RWPE2 (cell line): ENCODE measurements at places on chromosomes 7 and 10.

GRCh38 chr10:119207713-119208552 lies 562 bp downstream of the GRK5 start:
- DNase-seq: peak; percentile 65

GRCh38 chr10:71705582-71705981 lies 14.0 kb downstream of the C10orf105 start:
- no peak for DNase-seq

GRCh38 chr7:143314127-143314526 lies 1.8 kb upstream of the CLCN1 start:
- DNase-seq: no peak

DNA sequence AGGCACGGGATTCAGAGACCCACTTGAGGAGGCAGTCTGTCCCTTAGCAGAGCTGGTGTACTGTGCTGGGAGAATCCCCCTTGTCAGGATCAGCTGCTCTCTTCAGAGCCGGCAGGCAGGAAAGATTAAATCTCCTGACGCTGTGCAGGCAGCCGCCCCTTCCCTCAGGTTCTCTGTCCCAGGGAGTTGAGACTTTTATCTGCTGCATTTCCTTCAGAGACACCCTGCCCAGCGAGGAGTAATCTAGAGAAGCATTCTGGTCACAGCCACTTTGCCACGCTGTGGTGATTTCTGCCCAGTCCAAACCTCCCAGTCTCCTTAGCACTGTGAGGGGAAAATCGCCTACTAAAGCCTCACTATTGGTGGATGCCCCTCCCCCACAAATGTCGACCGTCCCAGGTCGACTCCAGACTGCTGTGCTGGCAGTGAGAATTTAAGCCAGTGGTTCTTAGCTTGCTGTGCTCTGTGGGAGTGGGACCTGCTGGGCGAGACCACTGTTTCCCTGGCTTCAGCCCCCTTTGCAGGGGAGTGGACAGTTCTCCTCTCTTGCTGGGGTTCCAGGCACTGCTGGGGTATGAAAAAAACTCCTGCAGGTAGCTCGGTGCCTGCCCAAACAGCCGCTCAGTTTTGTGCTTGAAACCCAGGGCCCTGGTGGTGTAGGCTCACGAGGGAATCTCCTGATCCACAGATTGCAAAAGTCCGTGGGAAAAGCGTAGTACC lies 265.4 kb downstream of the ZWINT start:
- DNase-seq: no peak

- no peak for DNase-seq
Measured at GRCh38 chr7:7504910-7505704, 30.6 kb downstream of the COL28A1 start.

GRCh38 chr10:119177708-119178371 lies 772 bp downstream of the PRDX3 start:
- DNase-seq: no peak

DNA sequence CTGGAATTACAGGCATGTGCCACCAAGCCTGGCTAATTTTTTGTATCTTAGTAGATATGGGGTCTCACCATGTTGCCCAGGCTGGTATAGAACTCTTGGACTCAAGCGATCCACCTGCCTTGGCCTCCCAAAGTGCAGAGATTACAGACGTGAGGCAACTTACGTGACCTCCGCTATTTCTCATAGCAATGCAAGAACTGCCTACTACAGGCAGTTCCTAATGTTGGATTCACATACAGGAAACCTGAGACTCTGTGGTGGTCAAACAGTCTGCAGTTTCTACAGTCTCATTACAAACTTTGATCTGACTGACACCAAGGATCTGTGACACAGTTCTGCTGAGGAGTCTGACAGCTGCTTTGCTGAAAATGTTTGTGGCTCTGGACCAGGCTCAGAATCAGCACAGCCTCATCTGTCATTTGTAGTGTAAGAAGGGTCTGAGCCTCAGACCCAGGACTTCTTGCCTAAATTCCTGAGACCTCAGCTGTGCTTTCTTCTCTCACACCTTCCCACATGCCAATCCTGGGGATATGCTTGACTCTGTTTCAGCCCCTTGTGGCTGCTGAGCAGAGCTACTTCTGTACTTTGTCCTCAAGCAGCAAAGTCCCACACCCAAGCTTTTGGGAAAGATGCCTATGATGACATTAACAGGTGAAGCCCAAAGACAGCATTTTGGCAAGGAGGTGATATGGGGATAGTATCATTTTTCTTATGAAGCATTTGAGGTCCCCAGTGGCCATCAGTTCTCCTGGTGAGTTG lies 48.0 kb upstream of the CYP2C9 start:
- no peak for DNase-seq

GRCh38 chr7:101553018-101553770 lies 75.9 kb downstream of the MYL10 start:
- no peak for DNase-seq

DNA sequence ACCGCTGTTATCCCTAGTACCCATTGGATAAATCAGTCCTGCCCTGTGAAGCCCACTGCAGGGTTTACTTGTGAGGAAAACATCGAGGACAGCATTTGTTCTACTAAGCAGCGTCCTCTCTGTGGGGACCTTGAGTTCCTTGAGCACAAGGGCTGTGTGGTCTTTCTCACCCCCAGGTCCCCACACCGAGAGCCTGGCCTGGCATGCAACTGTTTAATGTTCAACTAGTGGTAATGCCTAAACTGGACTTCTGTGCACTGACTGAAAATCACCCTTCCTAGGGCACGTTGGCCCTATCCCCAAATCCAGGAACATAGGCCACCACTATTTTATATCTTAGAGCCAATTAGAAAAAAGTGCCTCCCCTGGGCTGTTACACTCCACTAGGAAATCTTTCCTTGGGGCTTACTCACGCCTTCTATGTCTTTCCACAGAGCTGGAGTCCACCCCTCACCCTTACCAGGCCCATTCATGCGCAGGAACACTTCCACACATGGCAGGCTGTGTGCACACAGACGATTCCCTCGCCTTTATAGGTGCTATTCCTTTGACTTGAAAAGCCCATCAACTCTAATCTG lies 1.7 kb upstream of the TMEM213 start:
- no peak for DNase-seq

DNA sequence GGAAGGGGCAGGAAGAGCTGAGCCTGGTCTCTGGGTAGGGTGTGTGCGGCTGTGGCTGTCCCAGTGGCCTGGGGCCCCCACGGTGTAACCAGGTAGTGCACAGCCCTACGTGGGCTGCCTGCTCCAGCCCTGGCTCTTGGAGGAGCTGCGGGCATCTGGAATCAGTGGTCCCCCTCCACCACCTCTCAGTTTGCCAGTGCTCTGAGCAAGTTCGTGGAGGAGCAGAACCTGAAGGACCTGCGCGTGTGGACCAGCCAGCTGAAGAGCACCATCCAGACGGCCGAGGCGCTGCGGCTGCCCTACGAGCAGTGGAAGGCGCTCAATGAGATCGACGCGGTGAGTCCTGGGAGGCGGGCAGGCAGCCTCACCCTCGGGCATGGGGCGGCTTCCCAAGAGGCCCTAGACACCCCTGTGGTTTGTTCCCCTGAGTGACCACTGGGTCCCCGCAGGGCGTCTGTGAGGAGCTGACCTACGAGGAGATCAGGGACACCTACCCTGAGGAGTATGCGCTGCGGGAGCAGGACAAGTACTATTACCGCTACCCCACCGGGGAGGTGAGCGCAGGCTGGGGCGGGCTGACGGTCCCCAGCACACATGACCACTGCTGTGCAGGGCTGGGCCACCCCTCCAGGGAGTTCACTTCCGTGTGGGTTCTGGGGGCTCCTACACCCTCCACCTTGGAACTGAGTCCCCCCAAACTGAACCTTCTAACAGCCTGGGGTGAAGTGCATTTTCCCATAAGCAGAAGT lies 18.6 kb downstream of the PFKFB3 start:
- DNase-seq: no peak

GRCh38 chr10:87816163-87816897 lies 1.7 kb downstream of the ATAD1 start:
- no peak for DNase-seq

DNA sequence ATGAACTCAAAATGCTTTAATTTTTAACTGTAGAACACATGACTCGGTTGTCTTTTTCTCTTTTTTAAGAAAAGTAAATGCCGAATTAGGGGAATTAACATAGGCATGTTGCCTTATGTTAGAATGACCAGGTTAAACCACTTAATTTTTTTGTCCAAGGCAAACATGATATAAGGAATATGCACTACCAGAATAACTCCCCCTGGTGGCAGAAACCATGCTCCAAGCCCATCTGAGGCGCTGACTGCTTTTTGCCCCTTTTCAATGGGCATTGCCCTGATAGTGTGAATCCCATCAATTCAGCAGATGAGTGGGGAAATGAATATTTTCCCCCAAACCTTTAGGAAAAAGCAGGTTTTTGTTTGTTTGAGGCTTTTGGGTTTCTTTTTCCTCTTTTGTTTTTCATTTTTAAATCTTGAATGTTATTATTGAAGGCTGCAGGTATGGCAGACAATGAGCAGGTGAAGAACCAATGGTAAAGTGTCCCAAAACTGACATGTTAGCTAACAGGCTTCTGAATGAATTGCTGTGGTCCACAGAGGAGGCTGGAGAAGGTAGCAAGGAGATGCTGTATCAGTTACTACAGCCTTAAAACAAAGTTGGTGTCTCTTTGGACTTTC lies 284.3 kb downstream of the SORCS3 start:
- DNase-seq: no peak

GRCh38 chr10:35206274-35206673 lies 79.6 kb downstream of the CREM start:
- DNase-seq: no peak

GRCh38 chr10:98963608-98964007 lies 272.0 kb downstream of the HPSE2 start:
- DNase-seq: no peak

GRCh38 chr7:147136352-147136751 lies 1019.8 kb downstream of the CNTNAP2 start:
- no peak for DNase-seq

GRCh38 chr10:19946791-19947190 lies 130.6 kb downstream of the PLXDC2 start:
- no peak for DNase-seq

GRCh38 chr7:2450198-2451107 lies 25.7 kb downstream of the GRIFIN start:
- no peak for DNase-seq

- DNase-seq: no peak
Measured at GRCh38 chr7:111568870-111569462, 6.7 kb upstream of the IMMP2L start.

DNA sequence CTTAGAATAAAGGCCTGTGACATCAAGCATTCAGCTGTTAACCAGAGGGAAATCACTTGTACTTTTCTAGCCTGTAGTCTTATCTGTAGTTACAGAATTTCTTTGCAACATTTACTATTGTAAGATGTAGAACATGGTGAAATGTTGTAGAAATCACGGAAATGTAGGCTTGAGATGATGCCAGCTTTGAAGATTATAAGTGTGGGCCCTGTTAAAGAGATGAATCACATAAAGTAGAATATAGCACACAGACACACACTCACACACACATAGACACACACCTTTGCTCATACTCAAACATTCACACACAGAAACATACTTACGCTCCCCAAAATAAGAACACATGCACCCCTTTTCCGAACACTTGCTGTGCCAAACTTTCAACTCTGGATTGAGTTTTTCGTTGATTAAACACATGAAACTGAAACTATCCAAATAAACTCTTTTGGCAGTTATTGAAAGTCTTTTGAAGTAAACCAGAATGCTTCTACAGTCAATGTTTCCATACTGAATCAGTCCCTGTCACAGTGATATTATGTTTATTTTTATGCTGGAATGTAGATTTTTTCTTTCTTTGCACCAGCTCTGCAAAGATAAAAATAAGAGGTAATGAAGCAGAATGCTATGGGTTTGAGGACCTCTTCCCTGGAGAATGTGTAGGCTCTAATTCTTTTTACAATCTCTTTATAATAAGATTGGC lies 230.3 kb upstream of the MEOX2 start:
- DNase-seq: no peak

GRCh38 chr7:156230576-156230975 lies 410.0 kb upstream of the RNF32 start:
- no peak for DNase-seq

- DNase-seq: no peak
Measured at GRCh38 chr10:31886885-31887284, 41.7 kb downstream of the ARHGAP12 start.

- DNase-seq: no peak
Measured at GRCh38 chr7:14685167-14685566, 217.4 kb downstream of the DGKB start.

DNA sequence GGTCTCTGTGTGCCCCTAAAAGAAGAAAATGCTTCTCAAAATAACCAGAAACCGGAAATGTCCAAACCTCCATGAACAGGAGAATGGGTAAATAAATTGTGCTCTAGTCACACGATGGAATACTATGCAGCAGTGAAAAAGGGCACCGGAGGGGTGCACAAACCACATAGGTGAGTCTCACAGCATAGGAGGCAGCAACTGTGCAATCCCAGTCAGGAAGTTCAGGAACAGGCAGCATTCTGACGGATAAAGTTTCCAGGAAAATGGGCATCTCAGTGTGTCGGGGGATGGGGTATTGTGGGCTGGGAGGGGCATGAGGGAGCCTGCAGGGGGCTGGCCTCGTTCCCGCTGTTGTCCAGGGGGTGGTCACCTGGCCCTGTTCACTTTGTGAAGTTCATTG lies 63.1 kb downstream of the MICALL2 start:
- no peak for DNase-seq
